ENCODE measurements at places on chromosomes 5 and 9.

- no peak for DNase-seq
Measured at GRCh38 chr9:138009016-138009802, 131.6 kb downstream of the CACNA1B start.

- DNase-seq: peak; percentile 57
Measured at GRCh38 chr9:87678650-87679355, 47.1 kb upstream of the CTSL start.

GRCh38 chr9:7456377-7456776, 343.2 kb downstream of the DMAC1 start:
- no peak for DNase-seq

DNA sequence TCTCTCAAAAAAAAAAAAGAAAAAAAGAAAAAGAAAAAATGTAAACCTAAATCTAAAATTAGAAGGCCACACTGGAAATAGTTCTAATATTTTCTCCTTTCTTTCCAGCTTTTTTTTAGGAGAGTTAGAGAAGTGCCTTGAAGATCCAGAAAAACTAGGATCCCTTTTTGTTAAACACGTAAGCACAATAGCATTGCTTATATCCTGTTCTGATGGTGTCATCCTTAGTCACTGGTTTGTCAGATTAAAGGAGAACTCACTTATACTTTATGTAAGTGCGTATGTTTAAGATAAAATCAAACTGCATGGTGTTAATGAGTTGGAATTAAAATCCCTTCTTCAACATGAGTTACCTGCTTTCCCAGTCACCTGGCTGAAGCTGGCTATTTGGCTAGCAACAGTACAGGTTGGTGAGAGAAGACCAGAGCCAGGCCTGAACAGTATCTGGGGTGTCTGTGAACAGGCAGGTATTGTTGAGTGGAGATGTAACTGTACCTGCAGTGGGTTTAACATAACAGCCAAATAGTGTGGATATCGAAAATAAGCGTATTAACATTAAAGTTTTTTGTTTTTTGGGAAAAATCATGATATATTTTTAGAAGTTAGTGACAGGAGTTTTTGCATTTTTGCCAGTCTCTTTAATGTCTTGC, 104.7 kb upstream of the OTULINL start:
- DNase-seq: no peak

DNA sequence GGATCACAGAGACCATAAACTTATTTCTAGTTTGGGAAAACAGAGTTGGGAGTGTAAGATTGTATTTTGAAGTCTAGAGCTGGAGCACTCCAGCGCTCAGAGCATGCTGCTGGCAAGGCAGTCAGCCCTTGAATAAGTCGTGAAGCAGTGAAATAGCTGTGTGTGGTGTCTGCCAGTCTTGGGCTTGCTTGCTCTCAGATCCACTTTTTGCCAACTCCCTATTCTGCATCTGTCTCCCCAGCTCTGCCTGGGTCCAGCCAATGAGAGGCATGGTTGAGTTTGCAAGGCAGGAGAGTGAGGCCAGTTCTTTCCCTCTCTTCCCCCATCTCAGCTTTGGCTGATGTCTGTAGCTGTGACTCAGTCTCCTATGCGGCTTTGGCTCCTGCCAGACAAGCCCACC, 23.3 kb upstream of the RASGRF2 start:
- no peak for DNase-seq

GRCh38 chr5:74136276-74136825, 504.2 kb downstream of the ENC1 start:
- DNase-seq: peak; percentile 39

GRCh38 chr9:107237873-107238272, 45.2 kb upstream of the RAD23B start:
- no peak for DNase-seq

DNA sequence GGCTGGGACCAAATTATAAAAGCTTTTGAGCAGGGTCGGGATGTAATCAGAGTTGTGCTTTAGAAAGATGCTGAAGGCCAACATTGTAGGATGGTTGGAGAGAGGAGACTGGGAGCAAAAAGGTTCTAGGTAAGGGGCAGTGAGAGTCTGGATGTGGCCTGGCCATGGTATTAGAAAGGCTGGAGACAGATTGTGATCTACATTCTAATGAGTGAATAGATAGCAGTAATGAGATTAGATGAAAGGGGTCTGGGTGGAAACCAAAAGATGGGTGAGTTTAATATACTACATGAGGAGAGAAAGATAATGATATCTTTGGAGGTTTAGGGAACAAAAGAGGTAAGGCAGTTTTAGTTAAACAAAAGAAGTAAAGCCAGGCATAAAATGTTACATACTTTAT, 88.8 kb upstream of the SH3GL2 start:
- no peak for DNase-seq
